DMS53 (cell line): ENCODE measurements at places on chromosomes 1 and 21.

DNA sequence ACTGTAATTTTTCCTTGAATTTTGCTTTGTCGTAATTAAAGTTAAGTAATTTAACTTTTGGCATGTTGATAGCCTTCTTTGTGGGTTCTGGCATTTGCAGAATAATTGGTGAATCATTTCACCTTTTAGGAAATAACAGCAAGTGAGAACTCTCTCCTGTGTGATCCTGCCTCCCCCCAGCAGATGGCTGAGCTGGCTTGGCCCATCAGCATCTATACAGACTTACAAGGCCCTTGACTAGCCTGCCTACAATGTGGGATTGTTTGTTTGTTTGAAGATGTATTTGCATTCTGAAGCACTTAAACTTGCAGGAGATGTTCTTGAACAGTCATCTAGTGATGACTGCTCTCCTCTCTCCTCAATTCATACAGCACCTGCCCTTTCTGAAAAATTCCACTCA is 55.9 kb downstream of the MACO1 start:
- DNase-seq: peak; percentile 84

DNA sequence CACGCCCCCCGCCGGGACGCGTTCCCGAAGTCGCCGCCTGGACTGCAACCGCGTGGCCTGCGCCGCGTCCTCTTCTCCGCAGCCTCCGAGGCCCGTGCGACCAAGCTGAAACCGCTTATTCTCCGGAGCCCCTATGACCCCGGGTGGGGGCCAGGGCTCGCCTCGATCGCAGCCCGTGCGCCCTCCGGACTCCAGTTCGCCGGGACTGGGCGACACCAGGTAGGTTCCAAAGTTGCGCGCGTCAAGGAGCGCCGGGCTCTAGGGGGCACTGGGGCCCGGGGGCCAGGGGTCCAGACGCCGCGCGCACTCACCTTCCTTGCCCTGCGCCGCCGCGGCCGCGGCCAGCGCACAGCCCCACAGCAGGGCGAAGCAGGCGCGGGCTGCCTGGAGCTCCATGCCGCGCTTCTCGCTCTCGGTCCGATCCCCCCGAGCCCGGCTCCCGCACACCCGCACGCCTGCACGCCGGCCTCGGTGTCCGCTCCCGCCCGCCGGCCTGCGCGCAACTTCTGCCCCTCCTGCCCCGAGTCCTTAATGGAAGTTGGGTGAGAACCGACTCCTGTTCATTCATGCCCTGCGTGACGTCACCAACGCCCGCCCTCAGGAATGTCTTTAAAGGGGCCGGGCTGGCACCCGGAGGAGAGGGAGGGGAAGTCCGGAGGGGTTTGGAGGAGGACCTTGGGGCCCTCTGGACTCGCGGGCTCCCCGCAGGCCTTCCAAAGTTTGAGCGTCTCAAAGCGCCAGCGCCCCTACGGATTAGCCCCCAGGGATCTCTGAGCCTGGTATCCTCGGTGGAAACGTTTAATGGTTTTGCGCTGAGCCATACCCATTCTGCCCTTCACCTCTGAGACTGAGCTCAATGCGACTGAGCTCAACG is at the start of gene EPHA2:
EPHA2 (minus strand) TSS at position 533 of the 874 bp plus-strand sequence; CDS start at position 396, 137 bp downstream.
- peak; percentile 74 for DNase-seq

DNA sequence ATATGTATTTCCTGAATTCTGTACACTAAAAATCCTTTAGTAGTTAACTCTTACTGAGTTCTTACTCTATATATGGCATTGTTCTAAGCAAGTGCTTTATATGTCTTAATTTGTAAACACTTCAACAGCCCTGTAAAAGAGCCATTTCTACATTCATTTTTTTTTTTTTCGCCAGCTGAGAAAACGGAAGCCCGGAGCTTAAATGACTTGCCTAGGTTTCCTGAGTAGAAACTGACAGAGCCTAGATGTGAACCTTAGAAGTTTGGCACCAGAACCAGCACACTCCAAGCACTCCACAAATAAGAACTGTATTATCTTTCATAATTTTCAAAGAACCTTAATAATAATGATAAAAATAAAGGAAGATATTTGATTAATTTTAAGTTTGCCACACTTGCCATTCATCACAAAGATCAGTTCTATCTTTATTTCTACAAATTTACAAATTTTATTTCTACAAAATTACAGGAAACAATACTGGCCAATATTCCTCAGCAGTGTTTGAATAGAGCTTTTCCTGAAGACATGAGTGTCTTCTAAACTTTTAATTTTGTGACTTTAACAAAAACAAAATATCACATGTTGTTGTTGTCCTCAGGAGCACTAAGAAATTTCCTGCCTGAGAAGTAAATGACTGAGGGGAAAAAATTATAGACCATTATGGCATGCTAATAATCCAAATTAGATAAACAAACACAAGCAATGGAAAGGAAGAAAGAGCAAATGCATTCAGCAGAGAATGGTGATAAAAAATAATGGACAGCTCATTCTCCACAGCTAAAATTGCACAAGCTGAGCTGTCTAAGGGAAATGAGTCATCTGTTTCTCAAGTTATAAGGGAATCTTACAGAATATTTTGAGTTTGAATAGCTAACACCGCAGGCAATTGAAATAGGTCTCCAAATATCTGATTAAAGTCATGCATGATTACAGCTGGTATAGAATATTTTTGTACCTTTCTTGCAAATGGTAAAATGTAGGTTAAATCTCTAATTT is 71.2 kb downstream of the DPYD start:
- DNase-seq: peak; percentile 39

DNA sequence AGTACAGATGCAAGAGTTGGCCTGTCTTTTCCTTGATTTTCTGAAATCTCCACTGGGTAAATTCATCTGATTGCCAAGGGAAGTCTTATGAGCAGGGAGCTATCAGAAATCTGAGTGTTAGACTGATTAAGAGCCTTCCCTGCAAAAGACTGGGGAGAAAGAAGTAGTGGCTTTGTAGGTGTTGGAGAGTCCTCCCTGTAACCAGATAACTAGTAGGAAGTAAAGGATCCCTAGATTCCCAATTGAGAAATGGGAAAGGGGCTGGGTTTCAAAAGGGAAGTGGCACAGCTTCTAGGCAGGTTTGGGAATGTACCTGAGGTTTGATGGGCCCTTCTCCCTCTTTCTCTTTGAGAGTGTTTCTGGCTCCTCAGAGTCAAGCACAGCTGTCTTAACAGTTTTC is 2.1 kb downstream of the TLCD4 start:
- no peak for DNase-seq

DNA sequence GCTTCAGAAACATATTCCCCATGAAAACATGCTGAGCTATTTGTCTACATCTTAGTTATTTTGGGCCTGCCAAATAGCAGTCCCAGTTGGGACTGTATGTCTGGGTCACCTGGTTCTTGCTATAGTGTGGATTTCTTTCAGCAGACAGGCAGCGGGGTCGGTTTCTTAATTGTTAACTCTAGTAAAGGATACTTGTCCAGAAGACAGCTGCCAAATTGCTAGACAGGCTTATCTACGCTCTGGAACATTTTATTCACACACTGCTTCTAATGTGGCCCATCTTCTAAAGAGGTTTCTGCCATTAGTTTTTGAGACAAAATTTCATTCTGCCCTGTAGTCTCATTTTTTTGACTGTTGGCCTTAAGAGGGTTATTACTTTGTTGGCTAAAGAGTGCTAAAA is 217.9 kb downstream of the RWDD3 start:
- no peak for DNase-seq

DNA sequence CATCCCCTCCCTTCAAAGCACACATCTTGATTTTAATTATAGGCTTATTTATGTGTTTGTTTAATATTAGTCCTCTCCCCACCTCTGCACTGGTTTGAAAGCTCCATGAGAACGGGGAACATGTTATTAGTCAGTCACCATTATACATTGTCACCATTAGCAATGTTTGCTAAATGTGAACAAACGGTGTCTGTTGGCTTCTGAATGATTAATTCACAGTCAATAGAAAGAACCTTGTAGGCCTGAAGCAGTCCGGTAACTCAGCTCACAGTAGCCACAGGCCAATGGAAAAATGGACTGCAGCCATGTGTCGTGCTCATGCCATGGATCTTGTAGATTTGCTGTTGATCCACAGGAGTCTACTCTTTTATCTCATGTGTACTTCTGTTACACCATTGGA is 49.7 kb upstream of the NHLH2 start:
- DNase-seq: no peak

- DNase-seq: peak; percentile 75
Measured at GRCh38 chr1:74690364-74690696, 16.7 kb upstream of the ERICH3 start.

- no peak for DNase-seq
Measured at GRCh38 chr1:93608187-93609109, 73.2 kb downstream of the BCAR3 start.

DNA sequence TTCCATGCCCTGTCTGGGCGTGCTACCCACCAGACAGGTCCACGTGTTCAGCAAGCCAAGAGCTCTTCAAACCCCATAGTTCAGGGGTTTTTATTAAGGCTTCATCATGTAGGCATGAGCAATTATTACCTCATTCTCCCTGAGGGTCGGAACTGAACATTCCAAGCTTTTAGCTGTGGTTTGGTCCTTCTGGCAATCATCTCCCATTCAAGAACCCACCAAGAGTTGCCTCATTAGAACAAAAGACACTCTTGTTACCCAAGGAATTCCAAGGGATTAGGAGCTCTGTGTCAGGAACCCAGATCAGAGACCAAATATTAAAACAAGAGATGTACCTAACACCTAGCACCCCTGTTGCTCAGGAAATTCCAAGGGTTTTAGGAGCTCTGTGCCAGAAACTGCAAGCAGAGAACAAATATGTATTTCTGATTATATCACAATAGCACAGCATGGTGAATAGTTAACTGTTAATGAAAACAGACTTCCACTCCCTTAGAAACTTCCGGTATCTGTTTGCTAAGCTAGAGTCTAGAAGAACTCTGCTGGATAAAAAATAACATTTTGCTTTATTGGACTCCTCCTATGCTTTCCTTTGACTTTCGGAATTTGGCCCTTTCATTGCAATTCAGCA is 201.2 kb upstream of the L1TD1 start:
- no peak for DNase-seq

- no peak for DNase-seq
Measured at GRCh38 chr21:44345495-44345894, 6.3 kb upstream of the CFAP410 start.

GRCh38 chr1:192238421-192238820 is 78.4 kb upstream of the RGS21 start:
- DNase-seq: no peak

DNA sequence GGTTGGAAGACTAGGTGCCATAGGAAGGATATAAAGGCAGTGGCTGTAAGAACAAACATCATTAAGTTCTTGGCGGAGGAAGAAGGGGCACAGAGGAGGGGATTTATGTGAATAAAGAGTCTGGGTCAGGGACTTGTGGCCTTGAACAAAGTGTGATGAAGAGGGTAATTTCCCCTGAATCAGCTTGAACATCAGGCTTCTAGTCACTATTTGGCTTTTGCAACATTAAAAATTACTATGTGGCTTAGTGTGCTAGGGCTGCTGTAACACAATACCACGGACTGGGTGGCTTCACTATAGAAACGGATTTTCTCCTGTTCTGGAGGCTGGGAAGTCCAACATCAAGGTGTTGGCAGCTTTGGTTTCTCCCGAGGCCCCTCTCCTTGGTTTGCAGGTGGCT is 70.5 kb upstream of the CNIH3 start:
- no peak for DNase-seq

GRCh38 chr1:185601189-185601588 is 133.0 kb upstream of the HMCN1 start:
- no peak for DNase-seq

- DNase-seq: no peak
Measured at GRCh38 chr1:114216431-114217173, 62.9 kb upstream of the SYT6 start.

GRCh38 chr21:29920938-29921337 is 18.9 kb downstream of the GRIK1 start:
- no peak for DNase-seq

GRCh38 chr1:235843461-235843961 is 23.2 kb downstream of the LYST start:
- DNase-seq: peak; percentile 78

GRCh38 chr1:228087771-228088251 is 5.3 kb downstream of the ARF1 start:
- DNase-seq: no peak

DNA sequence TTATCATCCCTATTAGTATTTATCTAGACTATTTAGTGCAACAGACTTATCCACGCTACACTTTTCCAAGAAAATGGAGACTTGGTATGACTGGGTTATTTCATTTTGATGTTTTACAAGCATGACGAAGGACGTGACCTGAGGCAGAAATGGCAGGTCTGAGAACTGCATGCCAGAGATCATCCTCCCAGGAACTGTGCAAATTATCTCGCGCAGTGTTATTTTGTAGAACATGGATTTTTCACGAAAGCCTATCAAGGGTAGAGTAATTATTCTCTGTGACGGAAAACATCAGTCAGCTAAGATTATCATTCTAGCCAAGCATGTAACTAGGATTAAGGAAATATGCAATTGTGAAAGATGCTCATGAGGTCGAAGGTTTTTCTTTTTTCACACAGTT is 361.5 kb upstream of the AJAP1 start:
- no peak for DNase-seq

DNA sequence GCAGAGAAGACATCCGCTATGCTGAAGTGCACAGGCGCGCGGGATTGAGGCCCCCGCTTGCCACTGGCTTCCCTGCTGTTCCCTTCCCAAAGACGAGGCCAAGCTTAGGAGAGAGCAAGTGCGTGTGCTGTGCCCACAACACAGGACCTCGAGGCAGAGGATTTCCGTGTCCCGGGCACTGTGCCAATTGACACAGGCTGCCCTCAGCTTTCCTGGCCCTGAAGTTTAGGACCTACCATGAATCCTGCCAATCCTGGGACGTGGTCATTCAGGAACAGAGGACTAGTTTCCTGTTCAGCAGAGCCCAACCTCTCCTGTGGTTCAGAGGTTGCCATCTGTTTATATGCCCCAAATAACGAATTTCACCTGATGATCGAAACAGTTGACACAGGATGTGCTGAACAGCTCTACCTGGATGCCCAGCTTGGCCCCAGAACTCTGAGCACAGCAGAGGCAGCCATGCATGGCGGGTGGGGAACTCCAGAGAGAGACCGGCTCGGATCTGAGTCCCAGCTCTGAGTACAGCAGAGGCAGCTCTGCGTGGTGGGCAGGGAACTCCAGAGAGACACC is 22.0 kb downstream of the SLC37A1 start:
- DNase-seq: no peak

GRCh38 chr1:203129501-203130231 is 2.1 kb downstream of the ADORA1 start:
- DNase-seq: peak; percentile 42

DNA sequence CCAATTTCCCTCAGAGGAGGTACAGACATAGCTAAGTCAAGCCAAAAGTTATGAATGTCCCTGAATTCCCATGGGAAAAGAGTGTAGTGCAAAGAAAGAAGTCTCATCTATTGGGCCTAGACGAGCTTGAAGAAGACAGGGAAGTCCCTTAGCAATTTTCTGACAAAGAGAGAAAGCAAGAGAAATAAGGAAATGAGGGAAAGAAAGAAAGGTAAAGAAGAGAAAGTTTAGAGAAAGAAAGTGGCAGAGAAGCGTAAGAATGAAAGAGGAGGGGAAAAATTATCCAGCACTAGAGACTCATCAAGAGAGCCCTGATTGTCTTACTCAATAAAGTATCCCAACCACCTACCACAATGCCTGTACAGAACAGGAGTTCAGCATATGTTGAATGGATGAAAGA is 40.6 kb upstream of the FOXD3 start:
- no peak for DNase-seq

- no peak for DNase-seq
Measured at GRCh38 chr1:229438021-229438420, 4.1 kb upstream of the ACTA1 start.

GRCh38 chr21:35818597-35818996 is 241.7 kb downstream of the SETD4 start:
- DNase-seq: no peak
